ENCODE measurements at places on chromosomes 2 and 18.

- no peak for DNase-seq
Observed at GRCh38 chr2:70214953-70215549, 24.2 kb upstream of the C2orf42 start.

GRCh38 chr2:109125593-109126500 is 3.2 kb upstream of the SH3RF3 start:
- DNase-seq: no peak

DNA sequence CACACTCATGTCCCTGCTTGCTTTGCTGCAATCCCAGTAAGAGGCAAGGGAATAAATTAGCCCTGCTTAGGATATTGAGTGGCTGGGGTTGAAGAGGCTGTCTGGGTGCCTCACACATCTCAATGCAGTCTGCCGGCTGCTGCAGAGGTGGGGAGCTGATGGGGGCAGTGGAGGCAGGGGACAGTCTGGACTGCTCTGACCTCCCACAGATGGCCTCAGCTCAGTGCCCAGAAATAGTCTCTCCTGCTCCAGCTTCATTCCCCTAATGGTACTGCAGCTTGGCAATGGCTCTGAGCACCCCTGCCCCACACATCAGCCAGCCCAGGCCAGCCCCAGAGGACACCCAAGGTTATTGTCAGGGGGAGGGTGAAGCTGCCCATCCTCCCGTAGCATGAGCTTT is 21.5 kb upstream of the TNS1 start:
- no peak for DNase-seq

- no peak for DNase-seq
Observed at GRCh38 chr18:45335282-45336043, 279.8 kb upstream of the SLC14A2 start.

- DNase-seq: no peak
Observed at GRCh38 chr2:118403658-118404451, 315.6 kb downstream of the INSIG2 start.

GRCh38 chr2:151907286-151908203 is 79.3 kb upstream of the ARL5A start:
- no peak for DNase-seq

DNA sequence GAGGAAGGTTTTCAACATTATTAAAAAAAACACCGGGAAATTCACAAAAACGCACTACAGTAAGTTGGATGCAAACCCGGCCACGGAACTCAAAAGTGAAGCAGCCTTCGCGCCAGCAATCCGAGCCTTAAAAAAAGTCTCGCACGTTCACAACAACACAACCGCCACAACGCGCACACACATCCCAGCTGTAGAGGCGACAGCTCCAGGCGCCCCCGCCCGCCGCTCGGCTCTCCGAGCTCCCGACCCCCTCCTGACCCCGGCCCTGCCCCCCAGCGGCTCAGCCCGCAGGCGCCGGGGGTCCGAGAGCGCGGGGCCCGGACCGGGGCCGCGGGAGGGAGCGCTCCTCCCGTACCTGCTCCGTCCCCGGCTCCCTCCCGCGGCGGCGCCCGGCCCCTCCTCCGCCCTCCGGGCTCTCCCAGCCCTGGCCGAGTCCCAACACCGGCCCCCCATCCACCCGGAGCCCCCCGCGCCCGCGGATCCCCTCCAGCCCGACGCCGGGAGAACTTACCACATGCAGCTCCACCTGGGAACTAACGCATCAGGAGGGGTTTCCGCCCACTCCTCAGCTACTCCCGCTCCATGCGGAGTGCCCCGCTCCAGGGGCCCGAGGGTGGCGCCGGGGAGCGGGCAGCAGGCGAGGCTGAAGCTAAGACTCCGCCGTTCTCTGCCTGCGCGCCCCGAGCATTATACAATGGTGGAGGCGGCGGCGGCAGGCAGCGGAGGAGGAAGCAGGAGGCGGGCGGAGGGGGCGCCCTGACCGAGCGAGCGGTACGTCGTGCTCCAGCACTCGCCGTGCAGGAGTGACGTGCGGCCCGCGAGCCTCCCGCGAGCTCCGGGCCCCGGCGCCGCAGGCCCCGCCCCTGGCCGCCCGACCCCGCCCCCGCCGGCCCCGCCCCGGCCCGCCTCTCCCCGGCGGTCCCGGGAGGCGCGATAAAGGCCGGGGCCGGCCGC is at the start of gene SERTAD2:
Gene SERTAD2 (minus strand): TSS at position 805 of the 954 bp plus-strand sequence. CDS start 17,042 bp downstream, outside the sequence.
- DNase-seq: peak; percentile 85

- no peak for DNase-seq
Observed at GRCh38 chr2:220002699-220003098, 375.3 kb downstream of the SLC4A3 start.

- DNase-seq: no peak
Observed at GRCh38 chr2:26052740-26053139, 18.9 kb downstream of the RAB10 start.

DNA sequence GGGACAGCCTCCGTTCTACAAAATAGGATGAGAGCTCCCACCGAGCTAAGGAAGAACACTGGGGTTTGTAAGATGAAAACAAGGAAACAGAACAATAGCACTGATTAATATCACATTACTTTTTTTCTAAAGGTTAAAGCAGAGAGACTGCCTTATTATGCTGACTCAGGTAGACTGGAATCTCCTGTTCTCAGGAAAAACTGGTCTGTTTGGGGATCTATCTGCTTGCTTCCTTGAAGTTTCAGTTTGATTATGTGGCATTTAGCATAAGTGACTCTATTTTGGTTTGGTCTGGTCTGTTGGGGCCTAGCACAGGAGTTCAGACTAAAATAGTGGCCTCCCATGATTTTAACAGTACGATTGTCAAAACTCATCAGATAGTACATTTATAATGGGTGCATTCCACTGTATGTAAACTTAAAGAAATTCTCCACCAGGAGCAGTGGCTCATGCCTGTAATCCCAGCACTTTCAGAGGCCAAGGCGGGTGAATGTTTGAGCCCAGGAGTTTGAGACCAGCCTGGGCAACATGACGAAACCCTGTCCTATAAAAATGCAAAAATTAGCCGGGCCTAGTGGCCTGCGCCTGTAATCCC is 64.1 kb upstream of the NDUFV2 start:
- DNase-seq: no peak

DNA sequence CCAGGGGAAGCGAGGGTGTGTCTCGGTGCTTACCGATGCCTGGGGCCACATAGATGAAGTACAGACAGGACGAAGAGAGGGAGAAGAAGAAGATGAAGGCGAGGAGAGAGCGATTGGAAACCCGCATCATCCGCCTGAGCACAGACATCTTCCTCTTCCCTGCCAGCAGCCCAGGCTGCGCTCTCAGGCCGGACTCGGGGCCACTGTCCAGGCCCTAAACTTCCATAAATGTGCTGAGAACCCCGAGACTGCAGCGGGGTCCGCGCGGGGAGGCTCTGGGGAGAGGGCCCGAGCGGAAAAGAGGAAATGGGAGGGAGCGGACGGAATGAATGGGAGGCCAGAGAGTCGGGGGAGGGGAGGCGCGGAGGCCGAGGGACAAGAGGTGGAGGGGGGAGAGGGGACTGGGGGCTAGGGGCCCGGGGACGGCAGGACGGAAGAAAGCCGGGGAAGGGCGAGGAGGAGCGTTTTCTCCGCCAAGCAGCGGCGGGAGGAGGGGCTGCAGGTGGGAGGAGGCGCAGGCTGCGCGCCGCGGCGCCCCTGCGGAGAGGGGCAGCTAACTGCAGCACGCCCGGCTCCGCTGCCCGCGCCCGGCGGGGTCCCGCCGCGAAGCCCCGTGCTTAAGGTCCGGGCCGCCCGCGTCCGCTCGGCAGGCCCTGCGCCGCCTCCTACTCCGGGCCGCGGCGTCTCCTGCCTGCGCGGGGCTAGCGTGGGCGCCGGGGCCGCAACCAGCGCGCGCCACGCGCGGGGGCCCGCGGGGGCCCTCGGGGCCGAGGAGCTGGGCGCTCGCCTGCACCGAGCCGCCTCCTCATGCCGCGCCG is at the start of gene B4GALT6:
Gene B4GALT6 (minus strand): TSS at position 303 of the 818 bp plus-strand sequence. CDS start 155 bp downstream, at position 148.
- no peak for DNase-seq

DNA sequence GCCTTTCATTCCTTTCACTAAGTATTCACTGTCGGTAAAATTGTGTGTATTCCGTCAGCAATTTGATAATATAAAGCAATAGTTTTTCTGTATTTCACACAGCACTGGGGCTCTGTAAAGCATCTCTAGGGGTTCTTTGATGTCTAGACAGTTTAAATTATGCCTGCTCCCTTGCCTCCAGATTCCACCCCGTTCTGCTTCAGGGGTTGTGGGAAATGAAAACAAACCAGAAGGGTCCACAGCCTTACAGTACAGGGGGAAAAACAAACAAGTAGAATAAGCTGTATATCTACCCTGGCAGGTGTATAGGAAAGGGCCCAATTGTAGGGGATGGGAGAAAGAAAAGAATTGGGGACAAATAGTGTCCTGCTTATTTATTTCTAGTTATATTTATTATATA is 63.1 kb downstream of the ASXL3 start:
- DNase-seq: no peak

DNA sequence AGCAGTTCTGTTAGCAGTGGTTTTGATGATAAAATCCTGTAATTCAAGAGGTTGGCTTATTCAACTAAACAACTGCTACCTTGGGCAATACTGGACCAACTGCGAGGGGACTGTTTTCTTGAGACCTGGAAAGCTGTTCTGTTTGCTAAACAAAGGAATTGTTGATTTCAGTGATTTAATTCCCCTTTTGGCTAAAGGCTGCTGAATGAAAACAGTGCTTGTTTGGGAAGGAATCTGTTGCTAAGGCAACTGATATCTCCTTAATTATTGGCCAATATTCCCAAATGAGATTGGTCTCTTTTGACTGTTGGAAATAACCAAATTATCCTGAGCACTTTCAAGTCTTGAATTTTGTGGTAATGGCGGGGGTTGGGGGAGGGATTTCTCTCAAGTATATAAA is 136.8 kb downstream of the CAMKMT start:
- no peak for DNase-seq

- DNase-seq: no peak
Observed at GRCh38 chr18:59631583-59632181, 65.5 kb downstream of the CCBE1 start.

- DNase-seq: no peak
Observed at GRCh38 chr2:10891848-10892247, 19.9 kb upstream of the KCNF1 start.

DNA sequence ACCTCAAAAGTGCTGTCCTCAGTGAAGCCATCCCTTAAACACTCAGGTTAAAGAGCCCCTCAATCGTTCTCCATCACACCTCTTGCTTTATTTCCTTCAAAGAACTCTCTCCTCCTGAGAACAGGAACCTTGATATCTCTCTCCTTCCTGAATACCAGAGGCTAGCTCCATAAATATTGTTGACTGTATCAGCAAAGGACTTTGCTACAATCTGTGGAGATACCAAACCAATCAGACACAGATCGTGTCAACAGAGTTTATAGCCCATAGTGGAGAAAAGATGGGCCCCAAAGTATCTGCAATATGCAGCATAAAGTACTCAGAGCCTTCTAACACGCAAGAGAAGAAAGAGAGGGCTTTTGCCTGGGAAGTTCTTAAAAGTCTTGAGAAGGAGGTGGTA is 36.4 kb downstream of the PLEKHM3 start:
- DNase-seq: no peak

DNA sequence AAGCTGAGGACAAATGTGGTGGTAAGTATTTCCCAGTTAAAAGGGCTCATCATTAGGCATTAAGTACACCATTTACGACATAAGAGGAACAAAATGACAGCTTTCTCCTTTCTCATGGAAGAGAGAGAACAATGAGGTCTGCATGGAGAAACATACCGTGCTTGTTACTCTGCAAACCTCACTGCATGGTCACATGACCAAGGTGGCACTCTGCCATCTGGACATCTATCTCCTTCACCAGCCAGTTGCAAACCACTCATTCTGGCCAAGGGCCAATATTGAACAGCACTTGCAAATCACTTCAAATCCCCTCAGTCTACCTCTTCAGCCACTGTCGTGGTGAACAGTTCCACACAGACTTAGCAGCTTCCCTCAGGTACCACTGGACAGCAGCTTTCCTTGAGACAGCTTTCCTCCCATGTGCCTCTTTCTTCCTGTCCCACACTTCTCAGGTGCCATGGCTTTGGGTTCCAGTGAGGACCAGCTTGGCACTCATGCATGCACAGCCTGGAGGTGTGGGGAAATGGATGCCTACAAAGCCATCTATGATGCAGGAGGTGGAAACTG is 29.5 kb upstream of the DPP4 start:
- DNase-seq: no peak

DNA sequence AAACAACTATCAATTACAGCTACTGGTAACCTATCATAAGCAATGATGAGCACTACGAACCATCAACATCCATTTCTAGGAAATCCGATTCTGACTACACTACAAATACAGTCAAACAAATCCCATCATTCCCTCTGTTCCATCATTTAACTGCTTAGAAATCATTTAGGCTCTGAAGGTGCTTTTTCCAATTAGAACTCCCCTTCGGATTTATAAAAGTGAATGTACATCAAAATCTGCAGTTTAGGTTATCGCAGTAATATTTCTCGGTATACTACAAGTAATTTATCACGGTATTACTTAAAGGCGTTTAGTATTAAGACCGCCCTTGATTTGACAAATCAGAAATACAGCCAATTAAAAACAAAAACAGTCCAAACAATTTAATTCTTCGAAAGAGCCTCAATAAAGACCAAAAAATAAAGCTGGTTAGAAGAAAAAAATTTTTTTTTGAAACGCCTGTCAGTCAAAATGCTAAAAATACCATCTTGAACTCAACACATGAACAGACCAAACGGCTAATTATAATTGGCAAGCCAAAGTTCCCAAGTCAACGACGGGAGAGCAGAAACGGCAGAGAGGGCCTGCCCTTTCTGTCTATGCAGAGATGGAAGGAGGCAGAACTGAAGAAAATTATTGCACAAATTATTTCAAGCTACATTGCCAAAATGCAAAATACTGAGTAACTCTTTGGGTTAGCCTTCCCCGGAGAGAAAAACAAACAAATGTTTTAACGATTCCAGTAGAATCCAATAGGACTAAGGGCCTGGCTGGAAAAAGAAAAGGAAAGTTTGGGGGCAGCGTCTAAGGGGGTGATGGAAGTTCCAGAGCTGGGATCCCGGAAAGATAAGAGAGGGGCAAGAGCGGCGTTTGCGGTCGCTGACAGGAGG is 1.2 kb downstream of the VPS54 start:
- no peak for DNase-seq

DNA sequence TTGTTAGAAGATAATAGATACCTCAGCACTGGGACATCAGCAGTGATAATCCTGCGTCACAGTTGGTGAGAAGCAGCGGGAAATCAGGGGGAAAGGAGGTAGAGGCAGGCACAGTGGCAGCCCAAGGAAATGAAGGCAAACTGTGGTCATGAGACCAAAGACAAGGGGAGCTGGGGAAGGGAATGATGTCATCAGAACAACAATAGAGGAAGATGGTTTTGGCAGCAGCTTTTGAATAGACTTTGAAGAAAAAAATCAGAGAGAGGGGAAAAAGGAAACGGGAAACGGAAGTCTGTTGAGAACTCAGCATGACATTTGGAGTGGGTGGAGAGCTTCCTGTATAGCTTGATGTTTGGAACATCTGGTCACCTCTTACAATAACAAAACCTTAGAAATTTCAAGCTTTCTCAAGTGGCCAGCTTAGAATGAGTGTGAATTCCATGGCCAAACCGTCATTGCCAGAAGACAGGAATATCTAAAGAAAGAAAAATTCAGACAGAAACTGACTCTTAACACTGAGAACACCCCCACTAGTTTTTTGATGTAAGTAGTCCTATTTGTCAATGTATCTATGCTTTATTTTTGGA is 18.4 kb upstream of the YES1 start:
- DNase-seq: peak; percentile 11
